ENCODE measurements at places on chromosomes 16 and 17.

DNA sequence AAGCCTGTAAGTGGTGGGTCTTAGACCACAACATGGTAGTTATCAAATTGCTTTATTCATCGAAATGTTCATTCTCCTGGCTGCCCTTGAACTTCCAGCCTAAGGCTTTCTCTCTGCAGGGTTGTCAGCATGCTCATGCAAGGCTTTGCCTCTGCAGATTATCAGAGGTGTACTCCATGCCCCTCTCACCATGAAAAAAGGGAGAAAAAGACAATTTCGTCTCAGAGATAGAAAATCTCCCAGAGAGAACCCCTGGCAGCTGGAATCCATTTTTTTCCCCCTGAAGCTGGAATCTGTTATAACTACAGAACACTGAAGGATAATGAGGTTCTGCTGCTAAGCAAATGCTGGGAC lies 33.9 kb upstream of the METTL9 start:
- no peak for DNase-seq

GRCh38 chr17:60468371-60468770 lies 46.1 kb downstream of the CHCT1 start:
- DNase-seq = no peak

GRCh38 chr17:50445730-50446325 lies 19.8 kb downstream of the ACSF2 start:
- no peak for DNase-seq

DNA sequence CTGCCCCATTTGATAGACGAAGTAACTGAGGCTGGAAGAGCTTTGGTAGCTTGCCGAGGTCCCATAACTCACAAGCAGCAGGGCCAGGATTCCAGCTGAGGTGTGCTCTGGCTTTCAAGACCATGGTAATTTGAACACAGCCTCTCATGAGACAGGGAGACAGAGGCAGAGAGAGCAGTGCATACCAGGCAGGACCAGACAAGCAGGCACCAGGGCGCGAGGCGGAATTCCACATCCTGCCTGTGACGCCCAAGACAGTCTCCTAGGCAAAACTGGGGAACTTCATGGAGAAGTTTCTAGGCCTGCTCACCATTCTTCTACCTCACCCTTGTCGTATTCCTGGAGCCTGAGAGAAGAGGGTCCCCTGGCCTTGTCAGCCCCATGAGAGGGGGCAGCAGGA lies 19.2 kb downstream of the SDK2 start:
- DNase-seq = no peak

DNA sequence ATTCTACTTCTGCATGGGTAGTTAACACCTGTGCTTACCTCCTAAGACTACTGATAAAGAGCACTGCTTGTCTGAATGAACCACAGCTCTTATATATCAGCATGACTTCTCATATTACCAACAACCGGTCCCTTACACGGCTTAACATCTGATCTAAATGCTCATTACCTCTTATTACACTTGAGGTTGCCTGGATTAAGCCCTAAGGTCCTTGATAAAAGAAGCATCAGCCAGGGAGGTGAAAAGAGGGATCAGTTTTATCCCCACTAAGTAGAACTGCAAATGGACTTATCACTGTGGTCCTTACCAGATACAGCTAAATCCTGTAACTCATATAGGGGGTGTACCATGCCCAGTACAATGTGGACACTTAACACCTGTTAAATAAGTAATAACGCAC lies 8.2 kb upstream of the RSKR start:
- no peak for DNase-seq

DNA sequence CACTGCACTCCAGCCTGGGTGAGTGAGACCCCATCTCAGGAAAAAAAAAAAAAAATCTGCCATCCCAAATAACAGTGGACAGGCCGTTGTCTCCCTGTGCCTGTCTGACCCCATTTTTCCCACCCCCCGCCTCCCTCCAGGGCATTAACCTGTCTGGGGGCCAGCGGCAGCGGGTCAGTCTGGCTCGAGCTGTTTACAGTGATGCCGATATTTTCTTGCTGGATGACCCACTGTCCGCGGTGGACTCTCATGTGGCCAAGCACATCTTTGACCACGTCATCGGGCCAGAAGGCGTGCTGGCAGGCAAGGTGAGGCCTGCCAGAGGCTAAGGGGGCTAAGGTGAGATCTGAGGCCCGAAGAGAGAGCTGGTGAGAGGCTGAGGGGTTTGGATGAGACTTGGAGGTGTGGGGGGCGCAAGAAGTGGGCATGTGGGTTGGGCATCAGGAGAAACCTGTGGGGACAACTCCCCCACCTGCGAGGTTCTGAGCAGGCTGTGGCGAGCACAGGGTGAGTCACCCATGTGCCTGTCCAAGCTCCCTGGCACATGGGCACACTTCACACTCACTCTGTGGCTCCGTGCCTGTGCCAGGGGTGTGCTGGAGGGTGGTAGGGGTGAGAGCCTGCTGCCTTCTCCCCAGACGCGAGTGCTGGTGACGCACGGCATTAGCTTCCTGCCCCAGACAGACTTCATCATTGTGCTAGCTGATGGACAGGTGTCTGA lies 34.7 kb downstream of the ANKRD40 start:
- no peak for DNase-seq

DNA sequence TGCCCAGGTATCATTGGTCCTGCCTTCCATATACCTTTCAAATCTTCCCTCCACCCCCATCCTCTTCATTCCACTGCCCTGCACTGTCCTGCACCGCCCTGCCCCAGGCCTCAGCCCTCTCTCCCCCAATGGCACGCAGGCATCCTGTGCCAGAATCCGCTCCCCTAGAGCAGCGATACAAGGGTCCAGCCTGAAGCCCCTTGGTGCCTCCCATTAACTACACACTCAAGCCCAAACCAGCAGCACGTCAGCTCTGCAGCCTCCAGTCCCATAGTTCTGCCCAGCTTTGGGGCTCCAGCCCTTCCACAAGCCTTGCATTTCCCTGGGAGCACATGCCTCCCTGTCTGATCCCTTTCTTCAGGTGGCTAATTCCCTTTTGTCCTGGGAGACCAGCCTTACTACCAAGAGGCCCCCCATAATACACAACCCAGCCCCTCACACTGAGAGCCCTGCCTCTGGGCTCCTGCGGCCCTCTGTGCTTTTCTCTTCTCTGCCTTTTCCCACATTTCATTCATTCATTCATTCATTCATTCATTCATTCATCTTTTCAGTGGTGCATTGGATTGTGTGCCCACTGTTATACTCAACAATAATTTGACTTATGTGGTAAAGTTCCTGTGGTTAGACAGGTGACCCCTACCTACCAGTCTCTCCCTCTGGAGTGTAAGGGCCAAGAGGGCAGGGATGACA lies 26.8 kb upstream of the DLX3 start:
- no peak for DNase-seq

DNA sequence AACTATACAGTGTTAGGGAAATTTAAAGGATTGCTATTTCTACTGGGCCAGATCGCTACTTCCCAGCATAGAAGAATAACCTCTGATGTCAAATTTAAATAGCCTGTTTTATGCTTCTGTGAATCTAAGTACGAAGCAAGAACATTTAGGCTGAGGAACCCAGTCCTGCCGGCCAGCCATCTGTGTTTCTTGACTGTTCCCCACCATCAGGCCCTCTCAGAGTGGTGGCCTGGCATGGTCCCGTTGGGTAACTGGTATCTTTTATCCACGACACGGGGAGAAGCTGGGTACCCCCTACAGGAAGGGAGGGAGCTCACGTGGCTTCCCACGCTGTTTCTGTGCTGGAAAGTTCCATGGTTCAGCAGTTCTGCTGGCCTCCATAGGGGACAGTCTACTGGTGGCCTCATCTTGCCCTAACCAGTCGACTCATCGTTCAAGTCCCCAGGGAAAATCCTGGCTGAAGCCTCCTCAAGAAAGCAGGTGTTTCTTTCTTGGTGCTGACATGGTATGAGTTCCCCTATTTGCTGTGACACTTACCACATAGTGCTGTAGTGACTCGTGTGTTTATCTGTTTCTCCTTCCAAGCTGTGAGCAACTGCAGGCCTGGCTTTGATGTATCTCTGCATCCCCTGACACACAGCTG lies 201.7 kb upstream of the NLRP1 start:
- no peak for DNase-seq

DNA sequence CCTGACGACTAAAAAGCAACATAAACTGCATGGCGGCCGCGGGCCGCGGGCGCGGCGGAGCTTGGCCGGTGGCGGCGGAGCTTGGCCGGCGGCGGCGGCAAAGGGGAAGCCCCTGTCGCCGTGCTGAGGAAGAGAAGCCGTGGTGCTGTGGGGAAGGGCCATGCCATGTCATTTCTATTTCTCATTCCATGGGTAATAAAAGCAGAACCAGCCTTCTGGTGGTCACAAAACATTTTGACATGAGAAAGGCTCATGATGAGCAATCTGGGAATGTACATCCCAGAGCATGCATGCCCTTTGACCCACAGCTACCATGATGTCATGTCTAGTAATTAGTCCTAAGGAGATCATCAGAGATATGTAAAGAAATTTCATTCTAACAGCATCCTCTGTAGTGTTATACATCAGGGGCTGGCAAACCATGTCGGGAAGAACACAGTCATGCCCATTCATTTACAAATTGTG lies 23.9 kb upstream of the HEATR6 start:
- no peak for DNase-seq

GRCh38 chr17:56020369-56020768 lies 132.9 kb upstream of the ANKFN1 start:
- DNase-seq = no peak

GRCh38 chr16:53014287-53014686 lies 38.4 kb downstream of the CHD9NB start:
- no peak for DNase-seq

DNA sequence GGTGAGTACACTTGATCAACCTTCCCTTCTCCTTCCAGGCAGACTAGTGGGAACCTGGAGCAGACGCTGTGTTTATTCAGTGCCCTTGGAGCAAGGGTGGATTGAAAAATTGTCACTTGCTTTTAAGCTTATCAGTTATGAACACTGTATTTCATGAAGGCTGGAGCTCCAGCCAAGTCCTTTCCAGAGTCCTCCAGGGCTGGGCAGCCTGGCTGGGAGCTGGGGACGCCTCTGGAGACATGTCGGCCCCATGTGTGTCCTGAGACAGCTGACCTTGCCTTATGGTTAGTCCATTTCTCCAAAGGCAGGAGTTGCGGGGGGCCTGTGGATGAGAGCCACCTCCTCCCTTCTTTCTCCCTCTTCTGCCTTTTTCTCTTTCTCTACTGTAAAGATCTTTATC lies 67.0 kb downstream of the RAP1GAP2 start:
- DNase-seq = no peak

GRCh38 chr17:44376124-44376523 lies 12.5 kb upstream of the FAM171A2 start:
- no peak for DNase-seq

DNA sequence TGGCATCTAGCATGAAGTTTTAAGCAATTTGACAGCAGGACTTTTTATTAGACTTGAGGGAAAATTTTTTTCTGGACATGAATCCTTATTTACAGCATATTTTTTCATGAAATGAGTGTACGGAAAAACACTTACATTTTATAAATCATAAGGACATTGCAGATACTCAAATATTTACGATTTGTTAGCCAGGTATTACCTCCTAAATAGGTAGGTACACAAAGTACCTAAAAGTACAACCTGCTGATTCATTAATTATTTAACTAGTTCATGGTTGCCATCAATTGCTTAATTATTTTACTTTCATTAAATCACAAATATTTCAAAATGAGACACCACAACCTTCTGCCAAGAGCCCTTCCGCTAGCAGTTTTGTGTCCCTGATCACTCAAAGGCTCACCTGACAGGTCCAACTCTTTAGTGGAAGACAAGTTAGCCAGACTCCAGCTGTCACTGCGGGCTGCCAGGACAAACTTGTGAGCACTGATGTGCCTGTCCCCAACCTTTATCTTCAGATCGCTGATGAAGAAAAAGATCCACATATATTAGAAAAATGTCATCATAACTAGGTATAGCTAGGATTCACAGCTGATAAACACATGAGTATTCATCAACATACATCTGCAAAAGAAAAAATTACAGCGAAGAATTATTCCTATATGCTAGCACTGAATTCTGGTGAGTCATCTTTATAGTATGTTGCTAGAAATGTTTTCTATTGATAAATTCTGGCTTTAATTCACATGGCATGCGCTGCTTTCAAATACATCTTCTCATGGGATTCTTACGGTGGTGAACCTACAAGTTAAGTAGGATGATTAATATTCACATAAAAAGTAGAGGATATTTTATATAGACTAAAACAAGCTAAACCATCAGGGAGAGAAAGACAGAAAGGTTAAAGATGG lies 28.2 kb downstream of the ANKFY1 start:
- no peak for DNase-seq

DNA sequence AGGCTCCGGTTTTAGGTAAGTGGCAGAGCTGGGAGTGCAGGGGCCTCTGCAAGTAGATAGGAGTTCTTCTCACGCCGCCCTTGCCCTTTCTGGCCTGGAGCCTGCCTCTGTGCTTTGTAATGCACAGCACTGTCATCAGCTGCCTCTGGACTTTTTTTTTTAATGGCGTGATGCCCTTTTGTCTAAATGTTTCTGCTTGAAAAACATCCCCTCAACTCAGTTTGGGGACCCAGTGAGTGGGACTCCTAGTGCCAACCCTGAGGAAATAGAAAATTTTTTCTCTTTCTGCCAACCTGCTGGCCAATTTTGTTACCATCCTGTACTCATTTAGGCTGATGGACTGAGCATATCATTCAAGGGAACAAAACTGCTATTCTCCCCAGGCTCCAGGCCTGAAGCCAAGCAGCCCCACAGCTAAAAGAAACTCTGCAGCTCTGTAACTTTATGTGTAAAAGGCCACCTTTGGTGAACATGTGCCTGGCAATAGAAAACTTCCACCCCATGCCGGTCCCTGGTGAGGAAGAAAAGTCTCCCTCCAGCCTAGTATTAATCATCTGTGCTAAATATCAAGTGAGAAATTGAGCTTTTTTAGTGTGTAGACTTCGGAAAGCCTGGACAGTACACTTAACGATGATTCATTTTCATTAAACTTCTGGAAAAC lies 22.5 kb downstream of the SLC6A2 start:
- DNase-seq = no peak

GRCh38 chr16:66247516-66248481 lies 118.7 kb upstream of the CDH5 start:
- no peak for DNase-seq

DNA sequence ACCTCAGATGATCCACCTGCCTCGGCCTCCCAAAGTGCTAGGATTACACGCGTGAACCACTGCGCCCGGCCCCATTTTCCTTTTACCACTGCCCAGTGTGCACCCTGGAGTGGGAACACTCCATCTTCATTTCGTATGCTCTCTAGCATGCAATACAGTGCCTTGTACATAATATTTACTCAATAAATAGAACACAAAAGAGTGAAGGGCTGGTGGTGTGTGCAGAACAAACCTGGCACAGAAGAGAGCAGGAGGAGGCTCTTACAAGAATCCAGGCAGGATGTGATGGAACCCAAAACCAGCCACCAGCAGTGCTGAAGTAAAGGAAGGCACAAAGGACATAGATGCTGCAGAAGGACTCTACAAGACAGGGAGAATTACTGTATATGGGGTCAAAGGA lies 7.3 kb downstream of the KRT37 start:
- no peak for DNase-seq

- DNase-seq = no peak
Measured at GRCh38 chr16:81676066-81676882, 102.8 kb upstream of the PLCG2 start.

DNA sequence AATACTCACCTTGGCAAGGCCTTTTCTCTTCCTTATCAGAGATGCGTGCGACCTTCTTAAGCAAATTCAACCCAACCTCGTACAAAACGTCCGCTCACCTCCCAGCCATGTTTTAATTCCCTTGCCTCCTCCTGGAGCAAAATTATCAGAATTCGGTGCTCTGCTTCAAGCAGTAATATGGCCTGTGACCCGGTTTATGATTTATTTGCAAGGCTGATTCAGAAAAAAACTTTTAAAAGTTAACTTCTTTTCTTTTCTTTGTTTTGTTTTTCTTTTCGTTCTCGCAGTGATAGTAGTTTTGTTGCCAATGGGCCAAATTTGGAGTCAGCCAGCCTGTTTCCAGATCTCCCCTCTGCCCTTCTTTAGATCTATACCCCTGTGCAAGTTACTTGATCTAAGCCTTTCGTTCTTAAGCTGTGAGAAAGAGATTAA lies at the start of gene PHLPP2:
PHLPP2 (minus strand) TSS at position 382 of the 432 bp plus-strand sequence. CDS start 9,906 bp downstream, outside the sequence.
- DNase-seq = no peak

Data from T-helper 22 cell (primary cell).